ENCODE measurements at places on chromosomes 3 and 15.

GRCh38 chr3:169278667-169279066, 384.8 kb downstream of the MECOM start:
- no peak for DNase-seq

GRCh38 chr3:184737641-184738505, 26.0 kb upstream of the MAGEF1 start:
- no peak for DNase-seq

DNA sequence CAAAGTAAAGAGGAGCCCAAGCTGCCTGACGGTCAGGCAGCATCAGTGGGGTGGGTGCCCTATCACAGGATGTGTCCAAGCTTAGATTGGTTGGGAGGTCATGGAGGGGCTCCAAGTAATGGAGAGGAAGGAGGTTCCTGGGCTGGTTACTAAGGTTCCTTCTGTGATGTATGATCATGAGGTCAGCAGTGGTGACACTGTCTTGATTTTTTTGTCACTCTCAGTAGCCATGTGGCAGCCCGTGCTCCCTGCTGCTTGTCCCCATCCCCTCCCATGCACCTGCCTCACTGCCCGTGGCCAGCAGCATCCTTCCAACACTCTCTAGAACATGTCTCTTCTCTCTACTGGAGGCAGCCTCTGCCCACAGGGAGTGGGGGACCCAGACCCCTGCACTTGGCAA, 261.7 kb downstream of the TLE3 start:
- no peak for DNase-seq

- no peak for DNase-seq
Measured at GRCh38 chr3:181363231-181363630, 348.5 kb upstream of the SOX2 start.

DNA sequence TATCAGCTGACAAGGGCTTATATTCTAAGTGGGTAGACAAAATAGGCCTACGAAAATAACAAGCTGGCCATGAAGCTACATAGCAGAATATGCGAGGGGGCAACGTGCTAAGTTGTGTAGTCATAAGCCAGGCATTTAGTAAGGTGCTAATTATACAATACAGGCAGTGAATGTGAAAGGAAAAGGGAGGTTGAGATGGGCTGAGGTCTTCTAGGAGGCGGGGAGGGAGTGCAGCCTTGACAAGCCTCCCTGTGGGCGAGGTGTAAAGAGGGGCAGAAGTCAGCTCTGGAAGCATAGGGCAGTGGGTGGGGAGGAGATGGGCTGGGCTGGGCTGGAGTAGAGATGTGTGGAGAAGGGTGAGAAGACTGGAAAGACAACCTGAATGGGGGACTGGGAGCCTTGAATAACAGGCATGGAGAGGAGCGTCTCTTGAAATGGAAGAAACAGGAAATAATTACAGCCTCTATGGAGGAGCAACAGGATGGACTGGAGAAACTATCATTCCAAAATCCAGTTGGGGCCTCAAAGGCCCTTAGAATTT, 1.2 kb downstream of the TIGIT start:
- no peak for DNase-seq

DNA sequence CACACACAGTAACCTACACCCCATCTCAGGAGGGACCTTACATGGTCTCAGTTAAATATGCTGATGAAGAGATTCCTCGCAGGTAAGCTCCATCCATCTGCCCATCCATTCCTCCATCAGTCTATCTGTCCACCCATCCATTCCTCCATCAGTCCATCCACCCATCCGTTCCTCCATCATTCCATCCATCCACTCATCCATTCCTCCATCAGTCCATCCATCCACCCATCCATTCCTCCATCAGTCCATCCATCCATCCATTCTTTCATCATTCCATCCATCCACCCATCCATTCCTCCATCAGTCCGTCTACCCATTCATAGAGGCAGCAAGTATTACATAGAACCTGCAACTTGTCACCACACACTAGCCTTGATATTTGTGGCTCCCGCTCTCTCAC, 77.9 kb downstream of the DNASE1L3 start:
- no peak for DNase-seq

- DNase-seq, result peak; percentile 89
Measured at GRCh38 chr15:97168704-97169475, 791.6 kb upstream of the ARRDC4 start.

- DNase-seq, result no peak
Measured at GRCh38 chr15:29676961-29677402, 145.3 kb downstream of the TJP1 start.

DNA sequence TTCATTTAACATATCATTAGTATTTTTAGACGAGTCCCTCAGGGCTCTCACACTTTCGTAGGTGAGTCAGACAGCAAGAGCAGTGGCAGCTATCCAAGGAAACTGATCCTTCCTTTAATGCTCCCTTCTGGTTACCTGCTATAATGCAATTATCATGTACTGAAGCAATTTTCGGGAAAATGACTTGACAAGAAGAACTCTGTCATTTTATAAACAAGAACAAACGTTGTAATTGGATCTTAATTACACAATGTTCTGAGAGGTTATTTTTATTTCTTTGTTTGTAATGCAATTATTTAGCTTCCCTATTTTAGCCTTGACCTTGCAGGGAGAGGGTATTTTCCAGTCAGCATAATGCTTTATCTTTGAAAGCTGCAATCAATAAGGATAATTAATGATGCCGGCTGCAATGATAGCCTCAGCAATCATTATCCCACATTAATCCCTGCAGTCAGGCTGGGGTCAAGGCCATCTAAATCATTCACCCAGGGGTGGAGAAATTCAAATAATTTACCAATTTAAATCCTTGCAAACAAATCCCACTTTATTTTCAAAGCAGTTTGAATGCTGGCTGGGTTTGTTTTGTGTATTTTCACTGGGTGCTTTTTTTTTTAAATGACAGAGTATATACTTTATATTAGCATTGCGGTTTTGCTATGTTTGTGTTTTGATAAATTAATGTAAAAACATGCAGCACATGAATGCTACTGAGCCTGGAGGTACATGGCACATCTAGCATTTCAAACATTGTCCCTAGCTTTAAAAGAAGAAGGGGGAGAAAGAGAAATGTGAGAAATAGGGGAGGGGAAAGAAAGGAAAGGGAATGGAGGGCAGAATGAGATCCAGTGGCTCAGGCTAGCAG, 249.9 kb downstream of the SHOX2 start:
- no peak for DNase-seq

- no peak for DNase-seq
Measured at GRCh38 chr3:55159711-55160110, 231.9 kb upstream of the LRTM1 start.
